NCI-H1092 treated with DMSO at 0.1 percent for 48 hours (cell line): ENCODE measurements at places on chromosomes 1 and 21.

DNA sequence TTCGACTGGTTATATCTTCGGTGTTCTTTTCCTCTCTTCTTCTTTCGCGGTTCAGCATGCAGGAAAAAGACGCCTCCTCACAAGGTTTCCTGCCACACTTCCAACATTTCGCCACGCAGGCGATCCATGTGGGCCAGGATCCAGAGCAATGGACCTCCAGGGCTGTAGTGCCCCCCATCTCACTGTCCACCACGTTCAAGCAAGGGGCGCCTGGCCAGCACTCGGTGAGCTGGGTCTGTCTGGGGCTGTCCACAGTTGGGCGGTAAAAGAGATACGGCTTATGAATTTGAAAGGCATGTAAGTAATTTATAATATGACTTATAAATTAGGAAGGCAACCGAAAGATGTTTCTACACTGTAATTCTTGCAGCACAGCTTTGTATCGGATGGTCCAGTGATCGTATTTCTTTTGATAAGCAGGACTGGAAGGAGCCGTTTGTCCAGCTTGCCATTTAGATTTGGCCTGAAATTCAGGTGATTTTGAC is 334 bp downstream of the CTH start:
- DNase-seq, result no peak

DNA sequence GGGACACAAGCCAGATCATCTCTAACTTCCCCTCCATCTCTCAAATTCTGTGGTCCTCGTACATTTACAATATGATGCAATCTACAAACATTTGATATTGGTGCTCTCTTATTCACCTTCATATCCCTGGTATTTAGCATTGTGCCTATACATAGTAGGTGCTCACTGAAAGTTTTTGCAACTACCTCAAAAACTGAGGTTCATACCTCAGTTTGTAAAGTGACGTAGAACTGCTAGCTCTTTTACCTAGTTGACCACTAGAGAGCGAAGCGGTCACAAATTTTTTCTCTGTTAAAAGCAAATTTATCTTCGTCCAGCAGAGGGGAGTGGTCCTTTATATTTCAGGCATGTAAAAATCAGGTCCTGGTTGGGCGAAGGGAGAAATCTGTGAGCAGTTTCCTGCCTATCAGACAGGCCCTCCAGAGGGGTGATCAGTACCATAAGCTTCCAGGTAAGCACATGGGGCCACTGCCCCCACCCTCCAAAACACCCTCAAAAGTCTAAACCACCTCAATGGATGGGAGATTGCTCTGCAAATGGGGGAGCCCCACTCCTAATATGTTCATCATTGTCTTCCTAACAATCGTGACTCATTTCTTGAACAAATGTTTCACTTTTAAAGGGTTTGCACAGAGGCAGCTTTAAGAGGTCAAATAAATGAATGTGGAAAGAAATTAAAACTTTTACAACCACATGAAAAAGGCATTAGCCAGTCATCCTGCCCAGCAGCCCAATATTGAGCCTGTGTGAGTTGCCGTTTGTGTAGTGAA is 10.6 kb upstream of the HLCS start:
- DNase-seq, result peak; percentile 54

DNA sequence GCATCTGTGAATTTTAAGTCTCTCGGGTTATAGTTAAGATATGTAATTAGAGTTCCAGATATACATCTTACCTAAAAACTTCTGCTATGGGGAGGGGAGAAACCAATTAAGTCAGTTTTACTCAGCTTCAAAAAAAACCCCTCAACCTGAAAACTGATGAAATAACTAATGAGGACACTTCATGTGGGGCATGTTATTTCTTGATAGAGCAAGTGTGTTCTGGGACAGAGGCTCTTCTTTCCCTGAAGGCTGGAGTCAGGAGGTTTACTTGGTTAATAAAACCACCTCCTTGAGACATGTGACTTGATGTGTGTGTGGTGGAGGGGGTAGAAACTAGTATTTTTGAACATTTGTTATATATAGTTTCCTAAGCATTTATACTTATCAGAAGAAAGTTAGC is 313.0 kb upstream of the ST6GALNAC5 start:
- DNase-seq, result no peak

GRCh38 chr1:110176299-110176956 is 26.1 kb downstream of the SLC6A17 start:
- DNase-seq, result peak; percentile 77

GRCh38 chr21:37642493-37642892 is 273.8 kb downstream of the KCNJ6 start:
- DNase-seq, result peak; percentile 32

GRCh38 chr1:208261874-208262273 is 17.7 kb upstream of the PLXNA2 start:
- DNase-seq, result no peak

DNA sequence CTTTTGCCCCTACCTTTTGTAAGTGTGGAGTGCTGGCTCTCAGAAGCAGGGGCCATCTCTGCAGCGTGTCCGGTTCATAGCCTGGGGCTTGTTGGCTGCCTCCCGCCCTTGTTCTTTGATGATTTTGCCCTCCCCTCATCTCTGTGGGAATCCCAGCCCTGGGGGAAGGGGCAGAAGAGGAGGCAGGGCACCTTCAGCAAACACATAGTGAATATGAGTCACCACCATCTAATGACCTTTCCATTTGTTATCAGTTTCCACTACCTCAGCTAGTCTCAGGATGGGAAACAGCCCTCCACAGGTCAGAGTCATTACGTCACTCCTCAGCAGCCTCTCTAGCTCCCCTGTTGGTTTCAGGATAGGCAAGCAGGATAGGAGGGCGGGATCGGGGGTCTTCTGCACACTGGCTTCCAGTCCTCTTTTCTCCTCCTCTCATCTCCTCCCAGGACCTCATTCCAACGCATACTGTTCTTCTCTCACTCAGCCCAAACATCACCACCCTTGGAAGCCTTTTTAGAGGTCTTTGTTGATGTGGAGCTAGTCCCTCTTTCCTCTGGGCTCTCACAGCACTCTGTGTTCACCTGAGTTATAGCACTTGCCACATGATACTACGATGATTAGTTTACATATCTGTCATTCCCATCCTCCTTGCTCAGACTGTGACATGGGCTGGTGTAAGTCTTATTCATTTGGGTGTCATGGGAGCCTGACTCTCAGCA is 15.8 kb downstream of the GADD45A start:
- DNase-seq, result no peak

GRCh38 chr1:215002471-215002870 is 80.1 kb upstream of the KCNK2 start:
- no peak for DNase-seq

- no peak for DNase-seq
These were observed 71.6 kb downstream of the PLXNA2 start for GRCh38 chr1:208172423-208173145.

DNA sequence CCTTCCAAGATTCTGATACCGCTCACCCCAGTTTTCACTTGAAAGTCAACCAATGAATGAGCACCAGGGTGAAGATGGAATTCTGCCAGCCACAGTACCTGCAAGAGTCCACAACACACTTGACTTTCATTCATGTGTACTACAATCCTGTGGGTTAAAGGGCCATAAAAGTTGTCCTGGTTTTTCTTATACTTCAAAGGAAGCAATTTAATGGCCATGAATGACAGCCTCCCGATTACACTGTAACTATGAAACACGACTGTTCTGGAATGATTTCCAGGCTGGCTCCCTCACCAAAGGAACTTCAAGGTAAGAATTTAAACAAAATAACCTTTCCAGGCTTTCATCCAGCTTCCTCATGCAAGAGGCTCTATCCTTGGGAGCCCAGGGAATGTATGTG is 502.8 kb downstream of the SMYD3 start:
- DNase-seq, result no peak

- DNase-seq, result no peak
These were observed 20.0 kb upstream of the TSNAX start for GRCh38 chr1:231508497-231508896.

DNA sequence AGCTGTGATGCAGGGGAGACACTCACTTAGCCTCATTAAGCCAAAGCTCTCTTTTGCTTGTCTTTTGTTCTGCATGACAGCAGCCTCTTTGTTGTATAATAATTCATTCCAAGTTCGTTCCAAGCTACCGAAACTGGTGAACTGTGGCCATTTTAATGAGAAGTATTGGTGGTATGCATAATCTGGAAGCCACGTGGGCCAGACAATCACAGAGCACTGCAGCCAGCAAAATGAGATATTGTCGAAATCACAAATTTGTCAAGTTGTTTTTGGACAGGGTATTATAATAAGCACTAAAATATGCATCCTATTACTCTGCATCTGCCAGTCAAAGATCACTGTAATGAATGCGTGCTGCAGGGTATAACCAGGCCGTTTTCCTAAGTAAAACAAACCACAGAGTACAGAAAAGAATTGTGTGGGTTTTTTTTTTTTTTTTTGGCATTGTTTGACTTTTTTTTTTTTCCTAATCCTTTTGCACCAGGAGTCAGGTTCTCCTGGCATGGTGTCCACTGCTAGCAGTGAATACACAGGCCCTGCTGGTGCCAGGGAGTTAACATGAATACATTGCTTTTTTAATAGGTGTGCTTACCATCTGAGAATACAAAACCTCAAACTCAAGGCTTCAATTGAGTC is 423.9 kb downstream of the PTBP2 start:
- DNase-seq, result no peak

- no peak for DNase-seq
These were observed 20.9 kb downstream of the ERICH3 start for GRCh38 chr1:74652711-74653139.

GRCh38 chr1:21368515-21369289 is 71.2 kb upstream of the NBPF3 start:
- peak; percentile 82 for DNase-seq

DNA sequence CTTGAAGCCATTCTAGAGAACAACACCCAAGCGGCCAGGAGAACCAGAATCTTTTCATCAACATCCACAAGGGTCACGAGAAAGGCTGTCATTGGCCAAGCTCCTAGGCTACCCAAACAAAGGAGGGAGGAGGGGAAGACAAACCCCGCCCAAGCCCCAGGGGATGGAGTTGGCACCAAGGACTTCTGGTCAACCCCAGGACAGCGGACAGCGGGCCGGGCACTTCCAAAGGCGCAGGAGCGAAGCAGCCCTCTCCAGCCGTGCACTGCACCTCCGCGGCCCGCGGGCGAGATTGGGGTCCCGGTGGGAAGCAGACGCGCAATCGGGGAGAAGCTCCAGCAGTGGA is at the start of gene CLIC6:
Gene CLIC6 (plus strand): TSS at position 192 of the 346 bp plus-strand sequence. CDS start 395 bp downstream, outside the sequence.
- no peak for DNase-seq

- DNase-seq, result no peak
These were observed 18.9 kb downstream of the GPA33 start for GRCh38 chr1:167071286-167071685.

DNA sequence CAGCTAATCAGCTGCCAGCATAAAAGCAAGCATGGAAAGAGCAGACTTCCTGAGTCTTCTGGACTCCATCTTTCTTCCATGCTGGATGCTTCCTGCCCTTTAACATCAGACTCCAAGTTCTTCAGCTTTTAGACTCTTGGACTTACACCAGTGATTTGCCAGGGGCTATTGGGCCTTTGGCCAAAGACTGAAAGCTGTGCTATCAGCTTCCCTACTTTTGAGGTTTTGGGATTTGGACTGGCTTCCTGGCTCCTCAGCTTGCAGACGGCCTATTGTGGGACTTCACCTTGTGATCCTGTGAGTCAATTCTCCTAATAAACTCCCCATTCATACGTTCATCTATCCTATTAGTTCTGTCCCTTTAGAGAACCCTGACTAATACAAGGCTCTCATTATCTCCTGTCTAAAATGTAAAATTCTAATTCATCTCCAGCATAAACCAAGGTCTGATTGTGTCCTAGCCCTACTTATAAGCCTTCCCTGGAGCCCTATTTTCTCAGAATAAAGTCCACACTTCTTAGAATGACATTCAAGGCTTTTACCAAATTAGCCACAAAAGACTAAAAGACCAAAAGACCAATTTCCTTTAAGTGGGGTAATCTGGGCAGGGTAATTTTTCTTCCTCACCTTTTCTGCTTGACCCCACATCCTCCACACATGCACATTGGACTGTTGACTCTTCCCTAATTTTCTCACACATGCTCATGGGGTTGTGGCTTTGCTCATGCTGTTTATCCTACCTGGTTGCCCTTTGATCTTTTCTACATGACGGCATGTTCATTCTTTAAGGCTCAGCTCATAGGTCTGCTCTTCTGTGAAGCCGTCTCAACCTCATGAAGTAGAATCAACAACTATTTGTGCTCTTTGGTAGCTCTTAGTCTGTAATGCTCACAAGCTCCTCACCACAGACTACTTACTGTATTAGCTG is 18.1 kb upstream of the ENAH start:
- DNase-seq, result no peak
